ENCODE measurements at places on chromosomes 6 and 20.

DNA sequence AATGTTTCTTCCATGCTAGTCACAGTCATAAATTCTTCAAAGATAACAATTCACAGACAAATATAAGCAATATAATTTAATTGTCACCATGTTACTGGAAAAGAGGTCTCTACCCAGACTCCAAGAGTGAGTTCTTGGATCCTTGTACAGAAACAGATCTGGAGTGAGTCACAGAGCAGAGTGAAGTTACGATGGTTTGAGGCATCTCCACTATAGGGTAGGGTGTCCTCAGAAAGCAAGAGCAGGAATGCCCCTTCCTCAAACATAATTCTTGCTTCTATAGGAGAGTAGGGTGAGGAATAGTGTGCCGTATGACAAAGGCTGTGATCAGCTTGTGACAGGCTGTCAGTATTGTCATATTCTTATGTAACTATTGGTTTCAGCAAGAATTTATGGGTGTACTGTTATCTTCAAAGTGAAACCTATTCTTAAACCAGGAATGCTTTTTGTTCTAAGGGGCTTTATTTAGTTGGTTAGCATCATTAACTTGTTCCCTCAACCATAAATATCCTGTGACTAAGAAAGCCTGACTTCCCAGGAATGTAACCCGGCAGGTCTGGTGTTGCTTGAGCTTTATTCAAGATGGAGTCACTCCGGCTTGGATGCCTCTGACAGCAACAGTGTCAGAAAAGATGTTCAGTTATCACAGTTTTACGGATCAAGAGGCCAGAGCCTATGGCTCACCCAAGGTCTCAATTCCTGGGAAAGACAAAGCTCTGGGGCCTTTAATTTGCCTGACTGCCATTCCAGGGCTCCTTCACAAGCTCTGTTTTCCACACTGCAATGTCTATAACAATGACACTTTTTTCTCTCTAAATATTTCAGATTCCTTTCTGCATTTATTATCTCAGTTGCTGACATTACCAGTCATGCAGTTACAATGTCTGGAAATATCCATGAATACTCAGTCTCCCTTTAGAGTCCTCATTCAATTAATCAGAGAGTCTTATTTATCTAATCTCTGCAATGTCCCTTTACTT, 298.6 kb downstream of the C6orf118 start:
- no peak for DNase-seq

DNA sequence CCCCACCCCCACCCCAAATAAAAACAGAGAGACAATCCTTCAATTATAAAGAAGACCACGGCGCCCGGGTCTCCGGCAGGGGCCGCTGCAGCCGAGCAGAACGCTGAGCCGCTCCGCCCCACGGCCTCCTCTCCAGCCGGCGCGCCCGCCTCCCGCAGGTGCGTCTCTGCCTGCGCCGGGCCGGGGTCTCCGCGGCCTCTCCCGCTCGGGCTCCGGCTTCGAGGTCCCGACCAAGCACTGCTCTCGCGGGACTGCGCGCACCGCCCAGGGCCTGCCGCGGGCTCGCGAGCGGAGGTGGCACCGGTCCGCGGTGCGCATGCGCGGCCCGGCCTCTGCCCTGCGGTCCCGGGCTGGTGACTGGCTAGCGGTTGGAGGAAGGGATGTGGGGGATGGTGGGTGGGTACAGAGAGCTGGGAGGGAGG, 241 bp upstream of the SIRT5 start:
- DNase-seq = peak; percentile 73

GRCh38 chr20:11111191-11111590, 437.4 kb upstream of the JAG1 start:
- DNase-seq = no peak

GRCh38 chr20:17584689-17585088, 14.8 kb downstream of the DSTN start:
- no peak for DNase-seq

- DNase-seq = no peak
Observed at GRCh38 chr20:48262955-48263354, 477.7 kb upstream of the SULF2 start.

- no peak for DNase-seq
Observed at GRCh38 chr6:18388942-18389341, 1.8 kb downstream of the RNF144B start.

DNA sequence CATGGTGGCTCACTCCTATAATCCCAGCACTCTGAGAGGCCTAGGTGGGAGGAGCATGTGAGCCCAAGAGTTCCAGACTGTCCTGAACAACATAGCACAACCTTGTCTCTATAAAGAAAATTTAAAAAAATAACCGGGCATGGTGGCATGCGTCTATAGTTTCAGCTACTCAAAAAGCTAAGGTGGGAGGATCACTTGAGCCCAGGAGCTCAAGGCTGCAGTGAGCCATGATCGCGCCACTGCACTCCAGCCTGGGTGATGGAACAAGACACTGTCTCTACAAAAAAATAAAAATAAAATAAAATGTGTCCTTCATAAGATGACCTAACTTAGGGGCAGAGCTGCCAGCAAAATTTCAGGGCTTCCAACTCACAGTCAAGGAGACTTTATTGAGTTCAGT, 12.6 kb downstream of the ID4 start:
- DNase-seq = no peak
